ENCODE measurements at places on chromosomes 5 and 9.

- no peak for DNase-seq
Observed at GRCh38 chr9:120646948-120647347, 67.0 kb upstream of the CDK5RAP2 start.

DNA sequence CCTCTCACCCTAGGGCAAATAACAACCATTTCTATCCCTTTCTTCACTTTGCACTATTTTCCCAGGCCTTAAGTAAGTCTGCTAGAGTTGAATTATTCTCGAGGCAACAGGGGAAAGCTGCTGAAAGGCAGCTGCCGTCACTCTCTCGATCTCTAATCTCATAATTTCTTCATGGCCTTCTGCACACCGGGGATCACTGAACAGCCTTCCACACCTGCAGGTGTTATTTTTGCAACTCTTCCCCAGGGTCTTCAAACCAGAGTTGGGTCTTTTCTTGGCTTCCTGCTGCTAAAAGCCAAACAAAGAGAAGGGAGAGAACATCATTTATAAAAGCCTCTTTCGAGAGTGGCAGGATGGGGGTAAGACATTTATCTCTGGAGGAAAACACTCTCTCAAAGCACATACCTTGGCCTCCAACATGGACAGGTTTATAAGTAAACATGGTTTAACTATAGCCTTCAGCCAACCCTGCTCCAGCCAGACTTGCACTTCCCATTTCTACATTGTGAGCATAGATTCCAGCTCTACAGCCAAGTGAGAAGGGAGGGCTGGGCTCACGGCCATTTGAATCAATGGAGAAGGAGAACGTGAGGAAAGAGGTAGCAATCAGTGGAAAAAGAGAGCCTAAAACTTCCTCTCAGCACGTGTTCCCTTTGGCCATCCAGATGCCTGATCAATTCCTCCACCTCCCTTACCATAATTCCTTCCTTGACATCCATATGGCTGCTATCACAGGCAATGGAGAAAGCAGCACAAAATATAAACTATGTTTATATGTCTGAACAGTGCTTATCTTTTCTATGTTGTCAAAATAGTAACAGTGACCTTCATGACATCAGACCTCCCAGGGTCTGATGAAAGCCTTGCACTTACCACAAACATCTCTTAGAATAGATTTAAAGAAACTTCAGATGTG is 464.9 kb downstream of the TLE1 start:
- DNase-seq, result no peak

GRCh38 chr9:87557996-87558395 is 60.3 kb downstream of the DAPK1 start:
- DNase-seq, result no peak

DNA sequence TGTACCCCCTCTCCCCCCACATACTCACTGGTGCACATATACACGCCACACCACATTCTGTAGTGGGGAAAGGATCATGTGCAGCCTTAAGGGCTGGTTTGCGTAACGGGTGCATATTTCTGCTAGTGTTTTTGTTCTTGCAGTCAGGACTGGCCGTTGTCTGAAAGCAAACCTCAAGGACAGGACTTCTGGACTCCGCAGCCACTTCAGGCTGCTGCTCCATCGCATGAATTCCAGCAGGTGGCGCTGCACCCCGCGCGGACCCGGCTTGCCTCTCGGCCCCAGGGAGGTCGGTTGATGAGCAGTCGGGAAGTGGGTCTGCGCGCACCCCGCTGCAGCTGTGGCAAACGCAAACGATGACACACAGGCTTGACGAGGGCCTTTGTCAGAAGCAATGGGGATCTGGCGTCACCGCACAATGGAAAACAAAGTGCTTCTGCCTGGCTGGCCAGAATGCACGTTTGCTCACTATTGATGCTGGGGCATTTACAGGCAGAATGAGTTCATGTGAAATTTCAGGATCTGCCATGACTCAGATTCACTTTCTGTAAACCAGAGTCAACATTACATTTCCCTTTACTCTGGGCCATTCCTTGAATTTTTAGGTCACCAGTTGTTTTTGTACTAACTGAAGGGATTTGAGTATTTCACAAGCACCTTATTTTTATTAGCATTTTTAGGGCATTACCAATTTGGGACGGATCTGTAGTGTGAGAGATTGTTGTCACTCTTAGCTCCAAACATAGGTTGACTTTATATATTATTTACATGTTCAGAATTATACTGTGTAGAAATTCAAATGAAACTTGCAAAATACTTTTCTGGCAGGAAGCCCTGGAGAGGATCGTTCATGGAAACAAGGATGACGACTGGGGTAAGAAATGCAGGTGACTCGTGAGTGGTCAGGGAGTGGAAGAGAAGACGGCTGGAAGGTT is 36.4 kb upstream of the GLRX start:
- DNase-seq, result peak; percentile 95

- DNase-seq, result no peak
Observed at GRCh38 chr9:99400184-99400731, 178.2 kb downstream of the SEC61B start.

DNA sequence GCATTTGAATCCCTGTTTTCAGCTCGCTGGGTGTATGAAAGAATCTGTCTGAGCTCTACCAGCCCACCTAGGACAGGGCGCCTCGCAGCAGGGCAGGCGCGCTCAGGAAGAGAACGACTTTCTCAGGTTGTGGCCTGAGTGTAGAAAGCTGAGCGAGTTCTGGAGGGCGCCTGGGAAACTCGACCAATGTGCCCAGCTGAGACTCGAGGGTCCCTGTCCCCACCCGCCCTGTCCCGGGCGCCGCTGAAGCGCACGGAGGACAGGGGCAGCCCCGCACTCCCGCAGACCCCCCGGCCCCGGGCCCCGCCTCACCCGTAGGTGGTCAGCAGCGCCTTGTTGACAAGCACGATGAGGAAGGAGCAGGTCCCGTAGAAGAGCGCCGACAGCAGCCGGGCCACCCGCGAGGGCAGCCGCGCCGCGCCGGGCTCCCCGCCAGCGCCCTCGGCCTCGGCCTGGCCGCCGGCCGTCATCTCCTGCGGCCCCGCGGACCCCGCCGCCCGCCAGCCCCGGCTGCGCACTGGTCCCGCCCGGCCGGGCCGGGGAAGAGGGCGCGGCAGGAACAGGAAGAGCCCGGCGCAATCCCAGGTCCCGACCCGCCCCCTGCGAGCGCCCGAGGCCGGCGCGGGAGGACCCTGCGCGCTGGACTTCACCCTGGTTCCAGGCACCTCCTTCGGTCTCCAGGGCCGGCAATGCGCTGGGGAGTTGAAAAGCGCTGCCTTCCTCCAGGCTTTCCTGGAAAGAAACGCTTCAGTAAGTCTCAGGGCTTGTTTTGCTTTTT is at the start of gene SLC35D2:
TSS of gene SLC35D2 (minus strand) at position 547 of the 778 bp plus-strand sequence. CDS start at position 470, 77 bp downstream.
- peak; percentile 62 for DNase-seq

DNA sequence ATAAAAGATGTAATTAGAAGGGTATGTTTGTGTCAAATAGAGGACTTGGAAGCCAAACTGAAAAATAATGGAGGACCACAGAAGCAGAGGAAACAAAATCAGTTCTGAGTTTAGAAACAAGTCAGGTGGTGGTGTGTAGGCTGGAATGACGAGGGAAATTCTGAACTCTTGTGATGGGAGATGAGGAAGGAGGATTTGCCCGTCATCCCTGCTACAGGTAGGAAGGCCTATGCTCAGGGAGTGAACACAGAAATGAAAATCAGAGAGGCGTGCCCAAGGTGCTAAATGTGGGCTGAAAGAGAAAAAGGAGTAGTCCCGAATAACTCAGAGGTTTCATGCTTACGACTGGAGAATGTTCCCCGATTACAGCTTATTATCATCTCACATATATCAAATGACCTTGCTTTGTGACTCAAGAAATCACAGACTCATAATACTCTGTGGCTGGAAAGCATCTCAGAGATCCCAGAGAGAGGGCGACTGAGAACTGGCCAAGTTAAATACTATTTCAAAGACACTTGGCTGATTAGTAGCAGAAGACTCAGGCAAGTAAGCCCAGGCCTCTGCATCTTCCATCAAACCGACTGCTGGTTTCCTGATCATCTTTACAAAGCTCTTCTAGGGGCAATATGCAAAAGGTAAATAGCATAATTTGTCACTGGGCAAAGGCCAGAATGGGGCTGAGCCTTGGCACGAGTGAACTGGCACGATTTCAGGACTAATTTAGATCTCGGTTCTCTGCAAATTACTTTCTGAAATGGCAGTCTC is 126.0 kb downstream of the SUSD1 start:
- no peak for DNase-seq

DNA sequence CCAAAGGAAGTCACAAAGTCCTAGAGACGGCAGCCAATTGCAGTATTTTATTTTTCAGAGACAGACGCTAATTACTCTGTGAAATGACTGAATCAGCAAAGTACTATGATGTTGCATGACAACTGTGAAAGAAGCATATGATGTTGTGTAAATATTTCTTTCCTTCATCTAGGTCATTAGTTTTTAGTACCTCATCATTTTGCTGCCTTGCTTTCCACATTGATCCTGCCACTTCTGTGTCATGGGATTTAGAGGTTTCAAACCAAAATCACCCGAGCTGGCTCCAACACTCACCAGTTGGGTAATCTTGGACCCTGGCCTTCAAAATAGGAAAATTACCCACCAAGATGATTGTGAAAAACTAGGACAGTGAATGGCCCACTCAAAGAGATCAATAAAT is 585.2 kb downstream of the ACTL7B start:
- DNase-seq, result no peak

- no peak for DNase-seq
Observed at GRCh38 chr5:77945874-77946273, 169.7 kb upstream of the TBCA start.

- no peak for DNase-seq
Observed at GRCh38 chr5:111739416-111739815, 17.6 kb downstream of the NREP start.

DNA sequence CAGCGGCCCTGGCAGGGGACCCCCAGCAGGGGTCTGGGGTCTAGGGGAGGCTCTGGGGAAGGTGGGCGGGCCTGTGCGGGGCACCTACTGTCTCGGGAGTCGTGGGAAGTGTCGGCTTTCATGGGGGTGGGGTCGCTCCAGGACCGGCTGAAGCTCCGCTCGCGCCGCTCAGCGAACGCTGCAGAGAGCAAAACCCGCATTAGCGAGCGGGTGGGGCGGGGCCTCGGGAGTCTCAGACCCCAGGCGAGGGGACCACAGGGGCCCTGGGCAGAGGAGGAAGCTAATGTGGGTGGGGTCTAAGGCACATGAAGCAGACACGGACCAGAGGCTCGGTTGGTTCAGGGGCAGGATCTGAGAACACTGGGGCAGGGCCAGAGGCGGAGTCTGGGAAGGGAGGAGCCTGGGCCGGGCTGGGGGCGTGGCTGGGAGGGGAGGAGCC is 5.5 kb downstream of the NSMF start:
- DNase-seq, result peak; percentile 29

DNA sequence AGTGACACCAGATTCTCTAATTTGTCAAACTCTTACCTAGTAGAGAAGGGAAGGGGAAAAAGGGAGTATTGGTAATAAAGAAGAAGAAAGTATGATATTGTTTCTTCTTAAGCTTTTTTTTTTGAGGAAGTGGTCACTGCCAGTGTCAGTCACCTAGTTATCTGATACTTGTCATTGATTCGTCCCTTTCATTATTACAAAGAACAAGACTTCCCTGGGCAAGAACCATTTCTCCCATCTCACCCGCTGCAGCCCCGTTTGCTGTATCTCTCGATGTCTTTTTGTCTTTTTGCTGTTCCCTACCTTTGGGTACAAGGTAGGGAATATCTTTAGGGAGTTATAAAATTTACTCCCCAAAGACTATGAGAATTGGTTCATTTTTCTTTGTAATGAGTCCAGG is 249.0 kb downstream of the ARHGAP26 start:
- DNase-seq, result no peak

GRCh38 chr9:36051317-36051716 is 14.6 kb downstream of the RECK start:
- no peak for DNase-seq

DNA sequence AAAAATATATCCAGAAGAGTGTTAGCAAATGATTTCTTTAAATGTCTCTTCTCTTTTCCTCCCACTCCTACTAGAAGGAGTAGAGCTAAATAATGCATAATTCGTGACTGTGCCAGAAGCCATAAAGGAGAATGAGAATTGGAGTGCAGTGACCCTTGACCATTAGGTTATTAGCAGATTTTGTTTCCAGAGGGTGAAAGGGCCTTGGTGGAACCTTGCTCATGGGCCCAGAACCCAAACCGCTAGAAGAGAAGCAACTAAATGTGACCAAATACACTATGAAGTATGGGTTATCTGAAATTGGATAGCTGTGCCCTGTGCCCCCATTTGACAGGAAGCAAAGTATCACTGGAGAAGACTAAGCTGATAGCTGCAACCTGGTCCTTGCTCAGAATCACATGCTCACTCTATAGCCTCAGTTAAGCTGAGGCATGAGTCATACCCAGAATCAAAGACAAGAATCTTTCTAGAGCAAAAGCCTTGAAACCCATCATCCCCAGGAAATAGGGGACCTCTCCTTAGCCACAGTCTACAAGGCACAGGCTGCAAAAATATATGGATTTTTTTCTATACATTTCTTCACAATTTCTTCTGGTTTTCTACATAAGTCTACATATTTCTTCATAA is 36.3 kb downstream of the CAPSL start:
- DNase-seq, result no peak

GRCh38 chr9:99561509-99561917 is 260.2 kb upstream of the NR4A3 start:
- no peak for DNase-seq

DNA sequence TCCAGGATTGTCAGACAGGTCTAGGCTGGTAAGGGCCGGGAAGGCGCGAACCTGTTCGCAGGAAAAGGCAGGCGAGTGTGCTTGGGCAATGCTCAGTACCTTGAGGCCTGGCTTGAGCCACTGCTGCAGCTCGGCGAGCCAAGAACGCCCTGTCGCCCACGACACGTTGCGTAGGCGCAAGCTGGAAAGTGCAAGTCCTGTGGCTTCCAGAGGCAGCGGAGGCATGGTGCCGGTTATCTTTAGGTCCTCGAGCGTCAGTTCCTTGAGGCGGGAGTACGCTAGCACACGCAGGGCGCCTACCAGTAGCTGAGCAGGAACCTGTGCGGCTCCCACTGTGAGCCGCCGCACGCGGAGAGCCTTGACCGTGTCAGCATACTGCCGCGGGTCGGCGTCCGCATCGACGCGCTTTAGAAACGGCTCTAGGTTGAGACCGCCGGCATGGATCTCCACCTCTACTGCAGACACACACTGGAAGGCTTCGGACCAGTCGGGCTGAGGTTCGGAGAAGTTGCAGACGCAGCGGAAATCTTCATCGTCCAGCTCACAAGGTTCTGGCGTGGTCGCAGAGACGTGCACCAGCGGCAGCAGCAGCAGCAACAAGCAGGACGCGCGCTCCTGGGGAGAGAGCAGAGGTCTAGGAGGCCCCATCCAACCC is 482 bp downstream of the CD14 start:
- no peak for DNase-seq

- DNase-seq, result peak; percentile 59
Observed at GRCh38 chr9:76658510-76659231, 105.6 kb upstream of the PCA3 start.

GRCh38 chr5:78845470-78845869 is 139.6 kb downstream of the ARSB start:
- DNase-seq, result no peak

DNA sequence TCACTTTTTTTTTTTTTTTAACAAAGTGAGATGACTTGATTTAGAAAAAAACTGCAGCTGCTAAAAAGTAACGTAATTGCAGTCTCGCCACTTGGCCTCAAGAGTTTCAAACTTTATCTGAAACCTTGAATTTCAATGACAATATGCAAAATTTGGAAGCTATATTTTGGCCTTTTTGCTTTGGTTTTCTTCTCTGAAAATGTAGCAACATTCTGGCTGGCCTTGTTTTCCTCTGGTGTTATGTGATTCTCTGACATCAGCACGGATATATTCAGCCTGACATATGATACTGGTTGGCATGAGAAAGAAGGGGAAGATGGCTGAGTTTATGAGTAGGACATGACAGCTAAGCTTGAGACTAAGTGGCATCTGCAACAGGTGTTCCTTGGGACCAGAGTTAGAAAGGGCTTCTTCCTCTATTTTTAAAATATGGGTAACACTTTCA is 136.5 kb downstream of the MEF2C start:
- DNase-seq, result no peak
